ENCODE measurements at places on chromosomes 7 and 10.

DNA sequence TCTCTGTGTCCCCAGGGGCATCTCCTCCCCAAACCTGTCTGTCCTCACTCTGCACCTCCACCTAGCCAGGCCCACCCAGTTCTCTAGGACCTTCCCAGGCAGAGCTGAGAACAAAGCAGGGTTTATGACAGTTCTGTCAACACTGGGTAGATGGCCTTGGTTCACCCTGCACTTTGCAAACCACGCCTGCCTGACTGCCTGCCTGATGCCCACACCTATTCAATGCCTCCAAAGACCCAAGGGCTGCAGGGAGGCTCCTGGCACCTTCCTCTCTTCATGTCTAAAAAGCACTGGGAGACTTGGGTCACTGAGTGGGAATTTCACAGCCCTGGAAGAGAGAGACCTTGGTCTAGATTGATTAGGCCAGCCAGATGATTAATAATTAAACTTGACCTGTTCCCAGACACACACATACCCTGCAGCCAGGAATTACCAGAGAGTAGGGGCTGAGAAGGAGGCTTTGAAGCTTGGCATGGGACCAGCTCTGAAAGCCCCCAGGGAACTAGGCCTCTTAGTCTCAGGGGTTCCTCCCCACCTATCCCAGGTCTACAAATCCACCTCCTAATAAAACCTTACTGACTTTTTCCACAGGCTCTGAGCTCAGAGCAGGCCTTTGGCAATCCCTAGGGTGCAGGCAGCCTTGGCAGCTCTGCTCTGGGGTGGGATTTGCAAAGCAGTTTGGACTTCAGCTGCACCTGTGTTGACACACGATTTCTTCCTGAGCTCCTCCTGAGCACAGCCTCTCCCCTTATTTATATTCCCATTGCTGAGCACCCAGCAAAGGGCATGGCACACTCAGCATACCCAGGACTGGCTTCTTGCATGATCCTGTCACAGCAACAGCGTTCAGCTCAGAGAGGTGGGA lies 25.7 kb upstream of the PDCD4 start:
- no peak for DNase-seq

GRCh38 chr10:101857802-101858476 lies 14.3 kb upstream of the KCNIP2 start:
- no peak for DNase-seq

DNA sequence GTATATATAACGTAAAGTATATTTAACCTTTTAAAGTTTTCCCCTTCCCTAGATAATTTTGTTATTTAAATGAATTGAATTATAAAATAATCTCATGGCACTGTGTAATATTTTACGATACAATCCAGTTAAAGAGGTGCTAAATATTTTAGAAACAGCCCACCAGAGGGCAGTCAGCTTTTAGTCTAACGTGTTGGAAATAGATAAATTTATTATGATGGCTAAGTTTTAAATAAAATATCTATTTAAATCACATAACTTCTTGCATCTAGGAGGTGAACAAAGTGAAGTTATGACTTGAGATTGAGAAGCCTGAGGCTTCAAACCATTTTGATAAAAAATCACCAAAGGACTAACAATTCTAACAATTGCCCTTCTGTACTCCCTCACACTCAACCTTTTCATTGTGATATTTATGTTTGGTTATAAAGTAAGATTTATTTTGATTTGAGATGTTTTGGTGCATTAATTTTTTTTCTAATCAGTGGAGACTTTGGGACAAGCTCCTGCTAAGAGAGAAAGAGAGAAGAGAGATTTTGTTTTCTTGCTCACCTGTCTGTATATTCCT lies 171.5 kb upstream of the SP4 start:
- DNase-seq, result no peak

DNA sequence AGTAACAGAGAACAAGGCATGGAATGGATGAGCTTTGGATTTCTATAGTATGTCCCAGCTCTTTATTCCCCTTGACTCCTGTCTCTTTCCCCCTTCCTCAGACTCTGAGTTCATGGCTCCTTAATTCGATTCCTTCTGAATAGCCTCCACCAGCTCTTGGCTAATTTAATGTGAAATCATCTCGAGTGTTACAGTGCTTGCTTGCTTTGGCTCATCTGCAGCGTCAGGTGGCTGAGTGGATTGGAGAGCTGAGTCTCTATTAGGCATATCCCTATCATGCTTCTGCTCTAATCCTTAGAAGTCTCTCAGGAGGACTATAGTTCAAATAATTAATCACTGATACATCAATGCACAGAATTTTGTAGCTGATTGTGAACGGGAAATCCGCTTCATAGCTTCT lies 134.6 kb downstream of the LRRC4 start:
- no peak for DNase-seq

DNA sequence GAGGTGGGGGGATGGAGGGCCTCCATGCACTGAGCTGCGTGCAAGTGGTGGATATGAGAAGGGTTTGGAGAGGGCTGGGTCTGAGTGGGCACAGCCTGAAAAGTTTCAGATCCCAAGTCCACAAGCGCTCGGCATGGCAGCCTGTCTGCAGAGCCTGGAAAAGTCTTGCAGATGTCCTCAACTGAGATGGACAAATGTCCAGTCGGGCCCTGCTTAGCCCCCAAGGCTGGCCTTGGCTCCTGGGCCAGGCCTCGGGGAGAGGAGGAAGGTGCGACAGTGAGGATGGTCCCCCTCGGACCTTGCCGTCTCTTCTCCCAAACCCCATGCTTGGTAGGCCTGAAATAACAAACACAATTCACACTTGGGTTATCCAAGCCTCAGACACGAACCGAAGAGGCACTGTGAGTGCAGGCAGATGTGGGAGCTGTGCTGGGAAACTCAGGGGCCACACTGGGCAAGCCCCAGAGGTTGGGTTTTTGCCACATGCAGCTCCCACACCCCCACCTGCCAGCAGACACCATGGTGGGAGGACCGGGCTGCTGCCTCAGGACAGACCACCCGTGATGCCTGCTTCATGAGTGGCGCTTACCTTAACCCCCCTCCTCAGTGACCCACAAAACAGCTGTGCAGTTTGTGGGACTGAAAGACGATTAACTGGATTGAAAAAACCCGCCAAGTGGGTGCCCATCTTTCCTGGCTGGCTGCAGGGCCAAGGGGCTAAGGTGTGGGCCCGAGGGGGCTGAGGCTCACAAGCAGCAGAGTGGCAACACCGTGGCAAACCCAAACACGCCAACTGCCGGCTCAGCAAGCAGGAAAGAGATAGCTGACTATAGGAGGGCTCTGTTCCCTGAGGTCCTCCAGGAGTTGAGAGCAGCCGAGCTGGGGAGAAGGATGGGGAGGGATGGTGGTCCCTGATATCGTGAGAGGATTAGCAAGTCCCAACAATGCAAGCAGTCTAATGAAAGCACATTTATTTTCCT lies 156.8 kb downstream of the RNF216 start:
- DNase-seq, result no peak

- DNase-seq, result no peak
These were observed 58.4 kb downstream of the NXPH1 start for GRCh38 chr7:8491544-8492489.

DNA sequence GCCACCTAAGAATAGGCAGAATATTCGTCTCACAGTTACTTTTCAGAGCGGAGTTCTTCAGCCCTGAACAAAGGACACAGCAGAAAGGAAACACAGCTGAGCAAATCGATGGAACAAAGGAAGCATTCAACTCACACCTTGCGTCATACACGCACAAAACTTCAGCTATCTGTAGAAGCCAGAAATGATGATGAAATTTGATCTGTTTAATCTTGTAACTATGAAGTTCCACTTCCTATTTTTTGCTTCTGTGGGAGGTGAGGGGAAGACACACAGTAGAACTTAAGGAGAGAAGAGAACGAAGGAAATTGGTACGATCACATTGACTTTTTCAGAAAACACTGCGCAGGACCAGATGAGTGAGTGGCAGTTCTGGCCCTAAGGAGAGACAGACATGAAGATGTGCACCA lies 26.2 kb downstream of the FAM171A1 start:
- DNase-seq, result no peak

DNA sequence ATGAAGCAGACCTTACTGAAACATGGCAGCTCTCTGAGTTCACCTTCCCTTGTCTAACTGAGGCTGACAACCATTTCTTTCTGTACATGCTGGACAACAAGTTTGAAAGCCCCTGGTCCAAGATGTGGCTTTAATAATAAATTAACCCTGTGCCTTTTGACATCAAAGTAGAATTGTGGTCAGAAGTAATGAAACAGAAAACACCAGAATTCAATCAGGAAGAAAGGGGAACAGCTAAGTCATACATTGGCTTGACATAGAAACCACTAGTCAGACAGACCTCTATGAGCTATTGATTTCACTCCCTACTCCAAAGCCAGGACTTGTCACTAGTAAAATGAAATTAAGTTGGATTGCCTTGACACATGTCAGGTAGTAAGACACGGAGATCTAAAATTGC lies 175.2 kb upstream of the ASAH2 start:
- DNase-seq, result no peak

DNA sequence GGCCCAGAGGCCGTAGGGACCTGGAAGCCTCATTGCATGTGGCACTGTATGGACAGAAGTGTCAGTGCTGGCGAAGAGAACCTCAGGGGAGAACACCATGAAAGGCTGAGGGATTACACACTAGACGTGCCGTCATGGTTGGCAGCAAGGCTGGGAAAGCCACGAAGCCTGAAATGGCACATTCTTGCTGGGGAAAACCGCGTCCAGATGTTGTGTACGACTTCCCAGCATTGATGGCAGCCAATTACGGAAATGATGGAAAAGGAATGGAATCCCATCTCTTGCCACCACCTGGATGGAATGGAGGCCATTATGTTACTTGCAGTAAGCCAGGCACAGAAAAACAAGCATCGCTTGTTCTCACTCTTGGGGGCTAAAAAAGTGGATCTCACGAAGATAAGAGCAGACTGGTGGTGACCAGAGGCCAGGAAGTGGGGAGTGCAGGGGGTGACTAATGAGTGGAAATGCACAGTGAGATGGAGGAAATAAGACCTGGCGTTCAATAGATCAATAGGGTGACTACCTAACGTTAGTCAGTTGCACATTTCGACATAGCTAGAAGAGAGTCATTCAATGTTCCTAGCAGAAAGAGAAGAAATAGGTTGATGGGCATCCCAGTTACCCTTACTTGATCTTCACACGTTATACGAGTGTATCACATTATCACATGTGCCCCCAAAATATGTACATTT lies 14.6 kb upstream of the PWWP2B start:
- no peak for DNase-seq

DNA sequence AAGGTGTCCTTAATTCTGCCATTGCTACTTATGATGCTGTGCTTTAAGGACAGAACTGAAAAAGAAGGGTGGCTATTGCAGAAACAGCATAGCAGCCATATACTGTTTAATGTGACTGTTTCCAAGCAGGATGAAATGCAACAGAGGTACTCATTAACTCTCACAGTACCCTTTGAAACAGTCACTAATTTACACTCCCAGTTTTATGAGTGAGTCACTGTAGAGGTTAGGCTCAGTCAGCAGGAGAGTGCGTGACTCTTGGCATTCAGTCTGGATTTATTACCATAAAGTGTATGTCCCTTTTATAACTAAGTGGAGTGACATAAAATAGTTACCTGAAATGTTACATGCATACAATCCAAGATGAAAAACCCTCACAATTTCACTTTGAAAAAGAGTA lies 27.7 kb downstream of the ALDH18A1 start:
- DNase-seq, result no peak

DNA sequence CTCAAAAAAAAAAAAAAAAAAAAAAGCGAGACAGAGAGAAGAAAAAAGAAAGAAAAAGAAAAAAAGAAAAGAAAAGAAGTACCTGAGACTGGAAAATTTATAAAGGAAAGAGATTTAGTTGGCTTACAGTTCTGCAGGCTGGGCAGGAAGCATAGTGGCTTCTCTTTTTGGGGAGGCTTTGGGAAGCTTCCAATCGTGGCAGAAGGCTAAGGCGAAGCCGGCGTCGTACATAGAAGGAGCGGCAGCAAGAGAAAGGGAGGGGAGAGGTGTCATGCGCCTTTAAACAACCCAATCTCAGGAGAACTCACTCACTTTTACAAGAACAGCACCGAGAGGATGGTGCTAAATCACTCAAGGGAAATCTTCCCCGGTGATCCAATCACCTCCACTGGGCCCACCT lies 272.1 kb upstream of the FOXK1 start:
- DNase-seq, result no peak
